NCI-H526 treated with DMSO at 0.1 percent for 48 hours (cell line): ENCODE measurements at places on chromosomes 12 and 14.

DNA sequence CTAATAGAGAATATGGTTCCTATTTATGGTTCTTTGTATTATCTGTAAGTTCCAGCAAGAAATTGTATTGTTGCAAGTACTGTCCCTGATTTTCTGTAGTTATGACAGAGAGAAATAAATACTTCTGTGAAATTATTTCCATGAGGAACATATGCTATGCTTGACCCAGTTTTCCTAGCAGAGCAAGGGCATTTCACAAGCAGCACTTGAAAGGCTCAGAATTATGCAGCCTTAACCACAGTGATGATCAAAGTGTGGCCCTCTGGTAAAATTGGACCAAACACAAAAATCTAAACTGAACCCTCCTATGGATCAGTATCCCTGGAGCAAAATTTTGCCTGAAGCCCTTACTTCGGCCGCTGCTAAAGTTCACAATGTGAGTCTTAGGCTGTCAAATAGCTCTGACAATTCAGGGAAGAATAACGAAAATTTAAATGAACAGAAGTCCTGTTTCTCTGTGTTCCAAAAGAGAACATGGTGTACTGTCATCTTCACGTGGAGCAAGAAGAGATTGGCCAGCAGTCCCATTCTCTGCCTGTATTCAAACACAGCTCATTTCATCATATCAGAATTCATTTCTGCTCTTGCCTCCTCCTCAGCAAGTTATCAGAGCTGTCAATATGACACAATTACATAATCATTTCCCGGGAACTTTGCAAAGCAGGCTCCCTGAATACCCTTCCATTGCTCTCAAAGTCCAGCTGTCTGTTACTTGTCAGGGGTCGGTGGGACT, 471.9 kb downstream of the RPS29 start:
- no peak for DNase-seq

GRCh38 chr14:33679461-33680225, 271.2 kb downstream of the EGLN3 start:
- no peak for DNase-seq

- no peak for DNase-seq
These were observed 153.0 kb downstream of the PHETA1 start for GRCh38 chr12:111215881-111216280.

DNA sequence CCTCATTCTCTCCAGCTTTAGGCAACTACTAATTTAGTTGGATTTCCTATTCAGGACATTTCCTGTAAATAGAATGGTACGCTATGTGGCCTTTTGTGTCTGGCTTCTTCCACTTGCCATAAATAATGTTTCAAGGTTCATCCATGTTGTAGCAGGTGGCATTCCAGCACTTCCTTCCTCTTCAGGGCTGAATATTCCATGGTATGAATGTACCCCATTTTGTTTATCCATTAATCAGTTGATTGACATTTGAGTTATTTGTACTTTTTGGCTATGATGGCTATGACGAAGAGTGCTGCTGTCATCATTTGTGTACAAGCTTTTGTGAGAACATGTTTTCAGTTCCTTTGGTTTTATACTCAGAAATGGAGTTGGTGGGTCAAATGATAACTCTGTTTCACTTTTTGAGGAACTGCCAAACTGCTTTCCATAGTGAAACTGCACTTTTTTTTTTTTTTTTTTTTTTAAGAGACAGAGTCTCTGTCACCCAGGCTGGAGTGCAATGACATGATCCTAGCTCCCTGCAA, 6.5 kb upstream of the CDK2AP1 start:
- DNase-seq = no peak

GRCh38 chr12:44584625-44585024, 291.5 kb downstream of the NELL2 start:
- DNase-seq = no peak

DNA sequence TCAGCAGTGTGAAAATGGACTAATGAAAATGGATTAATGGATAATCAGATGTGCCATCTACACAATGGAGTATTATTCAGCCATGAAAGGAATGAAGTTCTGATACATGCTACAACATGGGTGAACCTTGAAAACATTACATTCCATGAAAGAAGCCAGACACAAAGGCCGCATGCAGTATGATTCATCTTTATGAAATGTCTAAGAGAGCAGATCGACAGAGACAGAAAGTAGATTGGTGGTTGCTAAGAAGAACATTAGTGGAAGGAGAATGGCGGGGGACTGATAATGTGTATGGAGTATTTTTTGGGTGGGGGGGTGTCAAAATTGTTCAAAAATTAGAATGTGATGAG, 47.3 kb downstream of the PRKAB1 start:
- no peak for DNase-seq

GRCh38 chr12:67483871-67484554, 164.5 kb upstream of the DYRK2 start:
- no peak for DNase-seq

- no peak for DNase-seq
These were observed 17.8 kb upstream of the BCL7A start for GRCh38 chr12:122003651-122004611.

- no peak for DNase-seq
These were observed 44.1 kb downstream of the LRTM2 start for GRCh38 chr12:1864456-1864855.

DNA sequence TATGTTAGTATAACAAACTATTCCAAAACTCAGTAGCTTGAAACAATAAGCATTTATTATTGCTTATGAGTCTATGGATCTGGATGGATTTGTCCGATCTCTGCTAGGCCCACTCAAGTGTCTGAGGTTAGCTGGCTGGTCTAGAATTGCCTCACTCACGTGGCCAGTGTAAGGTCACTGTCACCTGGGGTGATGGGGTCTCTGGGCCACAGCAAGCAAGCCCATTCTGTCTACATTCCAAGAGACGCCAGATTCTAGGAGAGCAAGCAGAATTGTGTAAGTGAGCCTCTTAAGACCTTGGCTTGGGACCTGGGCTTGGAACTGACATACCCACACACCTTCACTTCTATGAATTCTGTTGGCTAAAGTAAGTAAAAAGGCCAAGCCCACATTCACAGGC, 80.2 kb downstream of the STON2 start:
- no peak for DNase-seq

DNA sequence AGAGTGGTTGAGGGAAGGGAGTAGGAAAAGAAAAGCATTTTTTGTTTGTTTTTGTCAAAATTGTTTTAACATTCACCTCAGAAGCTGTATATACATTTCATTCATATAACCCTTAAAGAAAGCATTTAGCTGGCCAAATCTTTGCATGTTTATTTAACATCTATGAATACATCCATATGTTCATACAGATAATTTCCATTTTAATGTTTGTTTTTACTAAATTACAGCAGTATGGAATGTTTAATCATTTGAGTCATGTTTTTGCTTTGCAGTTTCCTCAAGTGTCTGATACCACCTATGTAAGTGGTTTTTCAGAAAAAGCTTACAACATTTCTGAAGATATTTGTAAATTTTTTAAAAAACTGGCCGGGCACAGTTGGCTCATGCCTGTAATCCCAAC, 84.3 kb upstream of the ATF1 start:
- no peak for DNase-seq

GRCh38 chr12:98698603-98699463, 53.7 kb downstream of the APAF1 start:
- peak; percentile 12 for DNase-seq

- DNase-seq = no peak
These were observed 29.6 kb downstream of the CCDC92 start for GRCh38 chr12:123942911-123943648.
